ENCODE measurements at places on chromosomes 1 and 21.

- DNase-seq = no peak
These were observed 66.2 kb downstream of the RGL1 start for GRCh38 chr1:183871142-183871541.

DNA sequence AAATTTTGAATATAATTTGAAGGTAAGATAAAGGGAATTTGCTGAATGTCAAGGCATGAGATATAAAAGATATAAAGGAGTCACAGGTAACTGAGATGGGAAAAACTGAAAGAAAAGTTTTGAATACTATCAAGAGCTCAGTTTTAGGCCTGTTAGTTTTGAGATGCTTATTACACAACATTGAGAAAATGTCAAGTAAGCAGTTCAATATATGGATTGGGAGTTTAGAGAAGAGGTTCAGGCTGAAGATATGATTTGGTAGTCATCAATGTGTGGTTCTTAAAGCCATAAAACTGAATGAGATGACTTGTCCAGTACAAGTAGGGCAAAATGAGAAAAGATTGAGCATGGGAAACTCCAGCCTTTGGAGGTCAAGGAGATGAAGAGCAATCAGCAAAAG, 4.7 kb upstream of the RNPC3 start:
- no peak for DNase-seq

DNA sequence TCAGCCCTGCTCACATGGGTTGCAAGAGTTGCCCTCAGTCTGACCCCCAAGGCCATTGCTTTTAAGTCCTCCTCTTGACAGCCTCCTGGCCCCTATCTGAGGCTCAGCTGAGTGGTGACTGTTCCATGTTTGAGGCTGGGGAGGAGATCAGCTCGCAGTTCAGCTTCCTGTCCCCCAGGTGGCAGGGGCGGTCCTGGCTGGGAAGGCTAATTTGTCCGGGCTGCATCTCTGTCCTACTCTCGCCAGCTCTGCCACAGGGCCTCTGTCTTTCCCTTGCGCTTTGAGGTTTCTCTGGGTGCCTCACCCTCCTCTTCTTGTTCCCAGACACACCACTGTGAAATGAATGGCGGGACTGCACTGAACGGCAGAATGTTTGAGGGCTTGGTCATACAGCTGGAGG, 157.3 kb downstream of the KCNJ6 start:
- peak; percentile 51 for DNase-seq

- DNase-seq = no peak
These were observed 187.9 kb downstream of the PATJ start for GRCh38 chr1:61930116-61930645.

DNA sequence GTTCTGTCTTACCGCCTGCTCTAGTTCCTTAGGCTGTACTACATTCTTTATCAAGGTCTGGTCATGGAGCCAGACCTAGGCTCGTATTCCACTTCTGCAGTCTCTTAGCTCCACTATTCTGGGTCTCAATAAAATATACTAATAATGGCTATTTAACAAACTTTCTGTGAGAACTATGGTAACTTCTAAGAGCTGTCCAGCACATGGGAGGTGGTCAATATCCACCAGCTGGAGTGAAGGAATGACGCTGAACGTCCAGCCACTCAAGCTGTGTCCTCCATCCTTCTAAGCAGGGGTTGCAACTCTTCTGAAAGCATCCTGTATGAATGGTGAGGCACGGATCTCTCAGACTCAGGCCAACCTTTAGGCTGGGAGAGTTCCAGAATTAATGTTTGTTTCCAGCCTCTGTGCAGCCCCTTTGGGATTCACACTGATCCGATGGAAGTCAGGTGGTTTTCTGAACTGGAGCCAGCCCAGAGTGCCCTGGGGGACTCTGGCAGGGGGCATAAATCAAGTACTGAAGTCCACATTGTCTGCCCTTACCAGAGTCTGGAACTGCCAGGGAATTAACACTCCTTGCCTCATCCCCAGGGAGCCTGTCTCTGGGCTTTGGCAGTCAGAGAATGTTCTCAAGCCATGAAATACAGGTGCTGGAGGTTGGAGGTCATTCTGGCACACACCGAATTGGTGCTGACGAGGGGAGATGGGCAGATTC, 57.4 kb downstream of the BRINP2 start:
- DNase-seq = no peak

DNA sequence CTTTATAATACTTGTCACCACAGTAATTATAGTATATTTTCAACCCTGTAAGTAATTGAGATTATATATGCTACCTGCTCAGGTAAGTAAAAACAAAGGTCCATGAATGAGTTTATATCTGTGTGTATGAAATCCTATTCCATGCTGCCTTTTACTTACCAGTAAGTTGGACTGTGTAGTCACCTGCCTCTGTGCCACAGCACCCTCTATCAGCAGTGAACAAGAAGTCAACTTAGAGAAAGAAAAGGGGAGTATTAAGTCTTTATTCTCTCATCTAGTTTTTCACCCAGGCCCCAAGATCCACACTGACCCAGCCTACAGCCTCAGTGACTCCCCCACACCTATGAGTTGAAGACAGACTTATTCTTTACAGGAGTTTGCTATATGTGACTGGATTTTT, 36.9 kb upstream of the IFI16 start:
- DNase-seq = peak; percentile 15

DNA sequence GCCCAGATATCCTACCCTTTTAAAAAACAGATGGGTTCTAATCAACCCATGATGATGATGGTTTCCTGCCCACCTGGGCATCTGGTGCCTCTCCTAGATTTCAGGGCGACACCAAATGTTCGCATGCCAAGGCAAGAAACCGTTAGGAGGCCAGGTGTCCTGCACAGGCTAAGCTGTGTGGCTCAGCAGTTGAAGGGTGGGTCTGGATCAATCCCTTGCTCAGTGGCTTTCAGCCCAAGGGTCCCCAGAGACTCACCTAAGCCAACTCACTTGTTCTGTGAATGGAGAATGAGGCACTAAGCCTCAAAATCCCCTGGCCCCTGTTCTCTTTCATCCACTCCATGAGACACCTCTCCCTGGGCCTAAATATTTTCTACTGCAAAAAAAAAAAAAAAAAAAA, 169.1 kb upstream of the EDN2 start:
- no peak for DNase-seq

GRCh38 chr1:101178688-101179491, 57.9 kb upstream of the S1PR1 start:
- DNase-seq = no peak

DNA sequence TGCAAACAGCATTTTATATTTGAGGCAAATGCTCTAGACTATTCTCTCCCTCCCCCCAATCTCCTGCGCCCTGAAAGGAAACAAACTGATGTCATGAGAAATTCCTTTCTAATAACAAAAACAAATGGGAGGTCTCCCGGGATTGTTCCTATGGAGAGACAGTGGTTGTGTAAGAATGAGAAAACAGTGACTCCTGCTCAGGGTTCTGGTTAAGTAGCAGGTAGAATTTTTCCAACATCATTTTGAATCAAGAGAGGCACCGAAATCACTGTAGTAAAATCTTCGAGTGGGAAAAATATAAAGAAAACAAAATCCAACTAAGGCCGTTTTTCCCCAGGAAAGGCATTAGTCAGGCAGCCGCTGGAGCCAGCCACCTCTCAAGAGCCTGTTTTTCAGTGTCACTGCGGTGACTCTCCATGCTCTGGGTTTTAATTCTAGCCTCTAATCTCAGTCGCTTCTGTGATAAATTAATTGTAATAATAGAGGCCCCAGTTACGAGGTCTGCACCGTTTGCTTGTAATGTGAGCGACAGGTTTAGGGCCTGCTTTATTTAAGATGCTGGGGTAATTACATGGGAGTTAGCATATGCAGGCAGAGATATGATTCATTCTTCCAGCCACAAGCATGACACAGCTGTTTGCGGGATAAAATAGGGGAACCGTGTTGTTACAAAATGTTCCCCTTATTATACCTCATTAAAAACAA, 80.3 kb downstream of the RNF220 start:
- DNase-seq = no peak

DNA sequence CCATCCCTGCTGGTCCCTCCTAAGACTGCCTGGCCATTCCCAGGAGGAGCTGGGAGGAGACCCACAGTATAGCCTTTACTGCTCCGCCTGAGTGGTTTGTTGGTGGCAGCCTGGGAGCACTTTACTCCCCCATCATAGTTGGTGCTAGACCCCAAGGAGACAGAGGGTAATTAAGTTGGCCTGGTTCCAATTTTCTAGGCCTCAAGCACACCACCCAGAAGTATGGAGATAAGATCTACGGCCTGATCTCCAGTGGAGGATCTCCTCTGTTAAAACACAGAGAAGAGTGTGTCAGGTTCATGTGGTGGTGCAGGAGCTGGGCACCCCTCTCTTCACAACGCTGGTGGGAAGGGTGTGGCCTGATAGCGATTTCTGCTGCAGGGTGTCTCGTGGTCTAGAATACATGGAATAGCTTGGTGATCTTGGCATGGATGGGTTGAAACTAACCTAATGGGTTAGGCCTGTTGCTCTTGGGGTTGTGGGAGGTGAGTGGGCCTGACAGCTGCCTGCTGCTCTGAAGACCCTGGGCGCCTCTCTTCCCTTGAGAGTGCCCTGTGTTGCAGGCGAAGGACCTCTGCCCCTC, 68.5 kb downstream of the FASLG start:
- no peak for DNase-seq

DNA sequence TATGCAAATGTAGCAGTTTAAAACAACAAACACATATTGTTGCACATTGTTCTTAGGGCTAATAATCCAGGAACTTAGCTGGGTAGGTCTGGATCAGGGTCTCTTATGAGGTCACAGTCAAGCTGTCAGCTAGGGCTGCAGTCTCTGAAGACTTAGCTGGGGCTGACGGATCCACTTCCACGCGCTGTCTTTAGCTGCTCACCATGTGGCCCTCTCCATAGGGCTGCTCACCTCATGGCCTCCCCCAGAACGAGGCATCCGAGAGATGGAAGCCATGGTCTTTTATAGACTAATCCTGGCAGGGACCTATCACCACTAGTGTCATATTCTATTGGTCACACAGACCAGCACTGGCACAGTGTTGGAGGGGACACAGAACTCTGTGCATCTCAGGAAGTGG, 8.7 kb upstream of the OXCT2 start:
- DNase-seq = no peak

DNA sequence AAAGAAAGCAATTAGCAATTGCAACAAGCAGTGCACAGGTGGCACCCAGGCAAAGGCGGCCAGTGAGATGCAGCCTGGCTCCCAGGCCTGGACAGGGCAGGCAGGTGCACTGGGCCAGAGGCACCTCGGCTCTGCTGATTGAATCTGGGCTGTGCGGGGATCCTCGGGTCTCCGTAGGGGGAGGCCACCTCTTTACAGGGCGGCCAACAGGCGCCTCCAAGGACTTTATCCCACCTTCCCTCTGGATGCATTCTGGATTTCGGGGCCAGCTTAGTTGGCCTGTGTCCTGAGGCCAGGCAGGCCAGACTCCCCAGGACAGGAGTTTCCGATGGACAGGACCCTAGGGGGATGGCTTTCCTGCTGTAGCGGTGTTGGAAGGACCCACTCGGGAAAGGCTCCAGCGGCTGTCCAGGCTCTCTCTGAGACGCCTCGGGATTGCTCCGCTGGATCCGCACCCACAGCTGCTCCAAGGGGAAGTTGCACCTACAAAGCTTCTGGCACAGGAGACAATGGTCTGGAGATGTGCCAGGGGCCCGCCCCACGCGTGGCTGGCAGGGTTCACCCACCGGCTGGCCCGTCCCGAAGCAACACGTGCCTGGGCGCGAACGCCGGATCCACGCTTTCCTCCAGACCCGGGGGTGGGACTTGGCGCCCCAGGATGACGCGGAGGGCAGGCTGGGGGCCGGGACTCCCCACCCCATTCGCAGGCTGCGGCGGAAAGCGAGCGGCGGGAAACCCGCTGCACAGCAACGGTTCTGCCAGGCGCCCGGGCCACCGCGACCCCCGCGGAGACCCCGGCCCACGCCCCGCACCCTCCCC, 810 bp downstream of the SLC19A1 start:
- DNase-seq = peak; percentile 93

GRCh38 chr1:15963968-15964648, 11.8 kb downstream of the ZBTB17 start:
- no peak for DNase-seq

DNA sequence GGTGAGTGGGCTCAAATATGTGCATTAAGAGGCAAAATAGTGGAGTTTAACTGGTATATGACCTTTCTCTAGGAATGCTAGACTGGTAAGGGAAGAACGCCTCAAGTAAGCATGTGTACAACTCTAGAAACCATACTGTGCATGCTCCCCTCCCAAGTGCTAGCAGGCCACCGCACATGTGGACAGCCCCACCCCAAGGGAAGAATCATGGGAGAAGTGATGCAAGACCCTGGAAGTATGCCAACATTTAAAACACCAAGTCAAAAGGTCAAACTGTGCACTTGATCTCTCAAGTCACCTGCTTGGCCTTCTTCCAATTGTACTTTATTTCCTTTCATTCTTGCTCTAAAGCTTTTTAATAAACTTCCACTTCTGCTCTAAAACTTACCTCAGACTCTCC, 120.4 kb downstream of the WDR3 start:
- peak; percentile 61 for DNase-seq

DNA sequence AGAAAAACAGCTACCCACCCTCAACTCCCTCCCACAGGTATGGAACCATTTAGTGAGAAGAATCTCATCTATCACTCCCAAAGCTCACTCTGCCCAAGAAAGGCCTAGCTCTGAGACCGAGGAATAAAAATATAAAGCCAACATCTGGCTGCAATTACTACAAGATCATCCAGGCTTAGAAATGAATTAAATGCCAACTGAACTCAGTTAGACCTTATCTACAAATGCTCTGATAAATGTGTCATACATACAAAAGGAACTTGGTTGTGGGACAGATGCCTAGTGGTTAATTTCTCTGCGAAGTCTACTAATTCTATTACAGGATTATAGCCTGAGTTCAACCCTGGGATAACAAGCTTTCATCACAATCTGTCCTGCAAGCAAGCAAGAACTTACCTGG, 6.7 kb downstream of the ADIPOR1 start:
- no peak for DNase-seq

GRCh38 chr1:183699616-183700160, 46.6 kb upstream of the APOBEC4 start:
- no peak for DNase-seq

DNA sequence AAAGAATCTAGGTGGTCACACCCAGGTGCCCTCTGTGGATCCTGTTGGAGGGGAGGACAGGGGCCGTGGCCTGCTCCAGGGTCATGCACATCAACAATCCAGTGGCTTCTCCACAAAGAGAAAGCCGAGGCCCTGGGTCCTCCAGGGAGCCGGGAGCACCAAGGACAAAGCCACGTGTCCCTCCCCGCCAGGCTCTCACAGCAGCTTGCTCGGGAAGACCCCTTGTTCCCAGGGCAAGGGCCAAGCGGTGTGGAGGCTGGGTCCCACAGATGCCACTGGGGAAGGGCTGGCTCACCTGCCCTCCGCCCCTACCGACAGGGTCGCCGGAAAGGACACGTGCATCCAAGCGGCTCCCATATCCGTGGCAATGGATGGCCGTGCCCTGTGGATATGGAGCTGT, 192.9 kb upstream of the VAMP3 start:
- DNase-seq = no peak

DNA sequence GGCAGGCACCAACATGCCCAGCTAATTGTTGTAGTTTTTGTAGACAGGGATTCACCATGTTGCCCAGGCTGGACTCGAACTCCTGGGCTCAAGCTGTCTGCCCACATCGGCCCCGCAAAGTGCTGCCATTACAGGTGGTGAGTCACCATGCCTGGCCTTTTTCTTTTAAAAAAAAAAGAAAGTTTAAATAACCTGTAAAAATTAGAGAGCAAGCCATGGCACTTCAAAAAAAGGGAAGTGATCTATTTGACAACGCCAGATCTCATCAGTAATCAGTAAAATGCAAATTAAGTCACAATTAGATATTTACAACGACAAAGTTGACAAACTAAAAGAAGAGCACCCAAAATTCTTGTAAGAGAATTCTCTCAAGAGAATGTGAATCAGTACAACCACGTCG, 2.9 kb upstream of the RBBP5 start:
- peak; percentile 70 for DNase-seq
